ENCODE measurements at places on chromosomes 3 and 15. TPM values are rescaled to one million over a fixed set of nuclear protein-coding genes. Genes with fewer than 3 reads are reported as not detected.

Gene TLR9
- total RNA-seq: 0.27 TPM

Gene MST1R
- total RNA-seq: 177 TPM

Gene TNFAIP8L3
- 4.6 TPM for total RNA-seq

Gene MYRIP
- total RNA-seq: 7.2 TPM

Gene TAGLN3
- total RNA-seq: not detected

Gene LRTM1
- total RNA-seq: not detected

GRCh38 chr3:113143353-113143752 is 68.0 kb upstream of the BOC start:
- DNase-seq: no peak

DNA sequence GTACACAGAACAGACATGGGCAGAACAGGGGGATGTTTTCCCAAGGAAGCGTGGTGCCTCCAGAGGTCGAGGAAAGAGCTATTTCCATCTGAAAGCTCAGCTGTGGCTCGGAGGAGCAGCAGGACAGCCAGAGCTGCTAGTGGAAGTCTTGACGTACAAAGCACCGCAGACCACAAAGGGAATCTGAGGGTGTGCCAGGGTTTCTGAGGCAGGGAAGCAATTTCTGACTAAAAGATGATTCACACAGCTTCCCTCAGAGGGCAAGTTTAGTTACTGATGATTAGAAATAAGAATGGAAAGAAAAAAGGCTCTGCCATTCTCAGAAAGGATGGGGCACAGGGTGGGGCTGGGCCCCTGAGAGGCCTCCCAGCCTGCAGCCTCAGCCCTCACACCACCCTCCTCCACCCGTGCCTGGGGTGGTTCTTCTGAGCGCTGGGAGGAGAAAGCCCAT is 45.8 kb upstream of the SEC13 start:
- DNase-seq: no peak

DNA sequence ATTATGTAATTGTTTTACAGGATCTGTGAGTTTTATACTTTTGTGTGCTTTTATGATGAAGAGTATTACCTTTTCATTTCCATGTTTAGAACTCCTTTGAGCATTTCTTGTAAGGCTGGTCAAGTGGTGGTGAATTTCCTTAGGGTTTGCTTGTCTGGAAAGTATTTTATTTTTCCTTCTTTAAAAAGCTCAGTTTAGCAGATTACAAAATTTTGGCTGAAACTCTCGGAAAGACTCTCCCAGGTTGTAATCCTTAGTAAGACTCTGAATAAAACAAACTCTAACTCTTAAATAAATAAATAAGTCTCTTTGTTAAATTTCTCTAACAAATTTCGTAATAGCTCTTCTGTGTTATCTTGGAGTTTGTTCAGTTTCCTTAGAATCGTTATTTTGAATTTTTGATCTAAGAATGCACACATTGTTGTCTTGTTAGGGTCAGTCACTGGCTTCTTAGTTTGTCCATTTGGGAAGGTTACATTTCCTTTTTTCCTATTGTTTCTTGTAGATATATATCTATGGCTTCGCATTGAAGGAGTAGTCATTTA is 14.7 kb upstream of the ACOX2 start:
- DNase-seq: no peak

DNA sequence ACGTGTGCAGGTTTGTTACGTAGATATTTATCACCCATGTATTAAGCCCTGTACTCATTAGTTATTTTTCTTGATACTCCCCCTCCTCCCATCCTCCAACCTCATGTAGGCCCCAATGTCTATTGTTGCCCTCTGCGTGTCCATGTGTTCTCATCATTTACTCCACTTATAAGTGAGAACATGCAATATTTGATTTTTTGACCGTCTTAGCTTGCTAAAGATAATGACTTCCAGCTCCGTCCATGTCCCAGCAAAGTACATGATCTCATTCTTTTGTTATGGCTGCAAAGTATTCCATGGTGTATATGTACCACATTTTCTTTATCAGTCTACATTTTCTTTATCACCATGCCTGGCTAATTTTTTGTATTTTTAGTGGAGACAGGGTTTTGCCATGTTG is 623.2 kb downstream of the SQOR start:
- DNase-seq: no peak

DNA sequence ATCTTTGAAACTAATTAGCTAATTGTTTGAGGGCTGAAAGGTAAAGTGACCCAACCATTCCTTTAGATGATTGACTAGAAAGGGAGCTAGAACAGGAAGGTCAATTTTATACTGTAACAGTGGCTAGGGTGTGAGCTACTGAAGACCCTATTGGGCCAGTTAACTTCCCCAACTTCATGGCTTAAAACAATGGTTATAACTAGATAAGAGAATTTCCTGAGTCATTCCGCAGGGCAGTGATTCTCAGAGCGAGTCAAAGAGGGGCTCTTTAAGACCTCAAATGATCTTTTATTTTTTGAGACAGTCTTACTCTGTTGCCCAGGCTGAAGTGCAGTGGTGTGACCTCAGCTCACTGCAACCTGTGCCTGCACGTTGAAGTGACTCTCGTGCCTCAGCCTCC is 33.7 kb upstream of the TTBK2 start:
- DNase-seq: no peak

DNA sequence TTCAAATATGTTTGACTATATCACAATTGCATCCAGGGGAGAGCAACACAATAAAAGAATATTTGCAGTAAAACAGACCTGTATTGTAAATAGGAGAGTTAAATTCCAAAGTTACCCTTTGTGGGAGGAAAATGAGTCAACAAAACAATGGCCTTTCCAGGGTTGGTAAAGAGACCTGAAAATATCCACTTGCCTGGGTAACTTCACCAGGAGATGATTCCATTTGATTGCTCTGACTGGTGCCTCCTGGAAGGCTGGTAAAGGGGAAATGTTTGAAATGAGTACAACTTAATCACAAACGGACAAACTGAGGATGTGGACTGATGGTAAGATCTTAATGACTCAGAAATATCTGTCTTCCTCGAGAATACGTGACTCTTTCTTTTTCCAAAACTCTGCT is 43.6 kb upstream of the SRGAP3 start:
- DNase-seq: no peak

DNA sequence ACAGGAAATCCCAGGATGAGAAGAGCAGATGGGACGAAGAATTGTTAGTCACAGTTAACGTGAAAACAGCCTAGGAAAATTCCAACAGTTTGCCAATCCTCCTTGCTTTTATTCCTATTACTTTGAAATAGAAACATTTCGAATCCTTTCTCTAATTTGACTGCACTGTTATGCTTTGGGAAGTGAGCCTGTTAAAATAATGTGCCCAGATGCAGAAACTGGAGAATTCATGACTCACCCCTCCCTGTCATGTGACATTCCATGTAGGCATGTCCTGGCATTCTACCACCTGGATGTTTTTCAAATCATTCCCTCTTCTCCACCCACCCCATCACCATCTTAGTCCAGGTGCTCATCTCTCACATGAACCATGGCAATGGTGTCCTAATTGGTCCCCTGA is 107.3 kb downstream of the MINAR1 start:
- no peak for DNase-seq

GRCh38 chr15:44798826-44799225 is 62.5 kb downstream of the TRIM69 start:
- DNase-seq: peak; percentile 48

DNA sequence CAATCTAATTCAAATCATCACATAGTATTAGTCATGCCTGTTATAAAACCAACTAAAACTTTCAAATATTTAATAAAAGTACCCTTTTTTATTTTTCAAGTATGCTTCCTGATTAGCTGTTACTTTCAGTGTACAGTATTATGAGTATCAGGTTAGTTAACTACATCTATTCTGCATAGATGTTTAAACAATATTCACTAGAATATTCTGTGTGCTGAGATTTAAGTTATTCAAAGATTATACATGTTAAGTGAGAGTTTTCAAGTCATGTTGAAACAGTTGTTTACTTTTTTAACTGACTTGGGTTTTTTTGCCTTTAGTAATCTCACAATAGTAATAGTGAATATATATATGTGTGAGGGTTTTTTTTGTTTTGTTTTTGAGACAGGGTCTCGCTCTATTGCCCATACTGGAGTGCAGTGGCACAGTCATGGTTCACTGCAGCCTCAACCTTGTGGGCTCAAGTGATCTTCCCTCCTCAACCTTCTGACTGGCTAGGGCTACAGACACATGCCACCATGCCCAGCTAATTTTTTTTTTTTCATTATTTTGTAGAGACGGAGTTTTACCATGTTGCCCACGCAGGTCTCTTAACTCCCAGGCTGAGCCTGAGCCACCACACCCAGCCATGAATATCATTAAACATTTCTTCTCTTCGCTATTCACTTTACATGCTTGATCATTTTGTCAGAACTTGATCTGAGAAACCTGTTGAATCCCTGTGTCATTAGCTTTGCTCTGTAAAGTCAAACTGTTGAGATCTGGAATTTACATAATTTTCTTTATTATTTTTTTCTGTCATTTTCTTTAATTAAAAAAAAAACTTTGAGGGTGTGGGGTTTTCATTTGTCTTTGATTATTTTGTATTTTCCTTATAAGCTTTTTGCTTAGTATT is 286.2 kb upstream of the UBE2E1 start:
- no peak for DNase-seq

GRCh38 chr3:106673926-106674569 is 703.2 kb upstream of the CCDC54 start:
- DNase-seq: no peak

GRCh38 chr3:150073513-150073912 is 102.8 kb upstream of the PFN2 start:
- no peak for DNase-seq

DNA sequence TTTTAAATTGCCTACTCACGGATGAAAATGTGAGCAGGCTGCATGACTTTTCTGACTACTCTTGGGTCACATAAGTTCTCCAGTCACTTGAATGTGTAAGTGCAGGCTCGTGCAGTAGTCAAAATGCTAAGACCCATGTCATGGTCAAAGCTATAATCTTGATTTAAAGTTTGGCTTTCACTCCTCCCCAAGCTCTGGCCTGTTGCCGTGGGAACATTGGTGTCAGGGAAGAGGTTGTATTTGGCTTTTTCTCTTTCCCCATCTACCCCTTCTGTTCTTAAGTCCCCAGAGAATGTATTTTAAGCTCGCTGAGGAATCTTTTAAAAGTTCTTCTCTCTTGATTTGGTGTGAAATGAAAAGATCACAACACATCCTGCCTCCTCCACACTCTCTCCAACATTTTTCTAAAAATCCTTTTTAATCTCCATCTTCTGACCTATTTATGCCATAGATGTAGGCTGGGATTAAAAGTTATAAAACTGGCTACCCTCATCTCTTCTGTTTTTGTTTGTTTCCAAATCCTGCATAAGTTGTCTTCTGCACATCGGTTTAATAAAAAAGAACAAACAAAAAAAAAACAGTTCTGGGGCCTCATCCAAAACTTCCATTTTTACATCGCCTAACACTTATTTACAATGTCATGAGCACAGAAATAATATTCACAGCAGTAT is 61.4 kb upstream of the ADAMTSL3 start:
- DNase-seq: no peak

DNA sequence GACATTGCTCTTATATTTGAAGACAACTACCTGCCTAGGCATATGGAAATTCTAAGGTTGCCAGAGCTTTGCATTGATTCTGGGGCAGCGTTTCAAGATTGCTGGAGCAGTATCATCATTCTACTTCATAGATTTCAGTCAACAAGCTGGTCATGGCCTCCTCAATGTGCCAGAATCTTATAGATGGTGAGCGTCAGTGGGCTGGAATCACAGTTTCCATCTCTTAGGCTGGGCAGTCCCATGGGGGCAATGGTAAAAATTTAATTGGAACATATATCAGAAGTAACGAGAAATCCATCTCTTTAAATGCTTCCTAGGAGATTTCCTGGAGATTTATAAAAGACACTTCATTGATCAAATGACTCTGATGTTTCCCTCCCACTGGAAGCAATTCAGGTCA is 258.3 kb downstream of the SV2B start:
- DNase-seq: no peak

- no peak for DNase-seq
These were observed 254.4 kb upstream of the ZPLD1 start for GRCh38 chr3:102180280-102180931.

DNA sequence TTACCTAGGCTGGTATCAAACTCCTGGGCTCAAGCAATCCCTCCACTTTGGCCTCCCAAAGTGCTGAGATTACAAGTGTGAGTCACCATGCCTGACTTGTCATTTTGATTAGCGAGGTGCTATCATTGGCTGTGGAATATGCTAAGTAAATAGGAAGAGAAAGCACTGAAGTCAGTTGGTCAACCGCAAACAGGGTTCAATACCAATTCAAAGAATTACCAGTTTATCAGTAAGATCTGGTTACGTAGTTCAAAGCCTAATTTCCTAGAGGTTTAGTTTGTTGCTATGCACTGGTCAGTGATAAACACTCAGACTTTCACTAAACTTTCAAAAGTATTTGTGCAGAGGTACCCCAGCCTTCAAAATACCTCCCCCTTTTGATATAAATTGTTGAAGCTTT is 29.5 kb downstream of the GLB1 start:
- DNase-seq: no peak

GRCh38 chr3:58161435-58162398 is 49.1 kb downstream of the DNASE1L3 start:
- DNase-seq: no peak

DNA sequence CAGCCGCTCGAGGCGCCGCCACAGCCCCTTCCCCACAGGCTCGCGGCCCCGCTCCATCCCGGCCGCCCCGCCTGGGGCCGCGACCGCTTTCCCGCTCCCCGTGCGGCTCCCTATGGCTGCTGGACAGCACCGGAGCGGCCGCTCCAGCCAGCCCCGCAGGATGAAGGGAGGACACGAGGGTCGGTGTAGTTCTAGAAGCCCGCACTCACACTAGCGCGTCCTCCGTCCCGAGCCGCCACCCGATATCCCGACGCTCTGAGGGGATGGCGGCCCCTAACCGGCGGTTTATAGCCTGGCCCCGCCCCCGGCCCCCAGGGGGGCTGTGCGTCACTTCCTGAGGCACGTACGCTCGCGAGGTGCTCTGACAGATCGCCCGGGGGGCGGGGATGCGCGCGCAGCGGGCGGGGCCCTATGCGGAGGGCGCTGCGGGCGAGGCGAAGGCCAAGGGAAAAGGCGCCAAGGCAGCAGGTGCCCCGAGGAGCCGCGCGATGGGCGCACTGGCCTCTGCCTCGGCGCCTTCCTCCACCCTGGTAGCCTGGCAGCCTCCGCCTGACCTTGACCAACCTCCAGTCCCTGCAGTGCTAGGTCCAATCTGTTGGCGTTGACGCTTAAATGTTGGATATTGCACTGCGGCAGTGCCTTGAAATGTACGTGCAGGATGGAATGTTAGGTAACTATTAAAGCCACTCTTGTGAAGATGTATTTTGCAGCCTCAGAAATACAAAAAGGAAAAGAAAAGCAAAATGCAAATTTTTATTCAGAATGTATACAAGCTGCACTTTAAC is at the start of gene TFRC:
TFRC (minus strand) TSS at position 257 of the 785 bp plus-strand sequence. CDS start 4,991 bp downstream, outside the sequence.
- DNase-seq: peak; percentile 98

DNA sequence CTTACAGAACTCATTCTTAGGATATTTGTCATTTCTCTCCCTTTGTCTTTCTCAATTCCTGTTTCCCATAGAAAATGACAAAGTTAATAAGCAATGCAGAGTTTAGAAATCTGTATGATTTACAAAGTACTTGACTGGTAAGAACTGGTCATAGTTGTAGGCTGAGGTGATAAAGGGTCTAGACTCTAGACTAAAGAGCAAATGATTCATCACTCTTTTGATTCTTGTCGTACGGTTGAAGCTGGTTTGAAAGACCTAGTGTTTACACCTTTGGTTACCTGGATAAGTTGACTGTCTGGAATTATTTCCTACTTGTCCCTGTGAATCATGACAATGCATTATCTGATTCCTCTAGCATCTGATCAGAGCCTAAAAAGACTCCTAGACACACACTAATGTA is 58.9 kb upstream of the TP63 start:
- no peak for DNase-seq

- no peak for DNase-seq
These were observed 248.0 kb upstream of the P2RY1 start for GRCh38 chr3:152586974-152587373.
